ENCODE measurements at places on chromosomes 12 and 14. TPM values are rescaled to one million over a fixed set of nuclear protein-coding genes. Genes with fewer than 3 reads are reported as not detected.

DNA sequence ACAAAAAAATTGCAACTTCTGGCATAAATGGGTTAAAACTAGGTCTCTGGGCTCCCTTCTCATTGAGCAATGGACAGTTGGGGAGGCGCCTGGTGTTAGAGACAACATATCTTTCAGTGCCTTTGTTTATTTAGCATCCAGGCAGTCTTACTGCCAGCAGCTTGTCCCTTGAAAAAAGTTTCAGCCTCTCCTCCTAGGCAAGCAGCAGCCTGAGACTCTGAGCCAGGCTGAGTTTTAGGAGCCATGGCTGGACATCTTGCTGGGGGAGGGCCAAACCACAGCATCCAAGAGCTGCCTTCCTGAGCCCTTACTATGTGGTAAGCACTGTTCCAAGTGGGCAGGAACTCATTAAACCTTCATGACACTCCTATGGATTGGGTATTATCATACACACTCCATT is 10.1 kb upstream of the JDP2 start:
- H3K4me1 ChIP-seq: peaks cover 20% of the 10 kb centered on the region
- DNase-seq: no peak
- no peak overlapping the region for H3K4me3 ChIP-seq
- H3K27ac ChIP-seq: no peak overlapping the region
- H3K36me3 ChIP-seq: no peaks in the 10 kb centered on the region

DNA sequence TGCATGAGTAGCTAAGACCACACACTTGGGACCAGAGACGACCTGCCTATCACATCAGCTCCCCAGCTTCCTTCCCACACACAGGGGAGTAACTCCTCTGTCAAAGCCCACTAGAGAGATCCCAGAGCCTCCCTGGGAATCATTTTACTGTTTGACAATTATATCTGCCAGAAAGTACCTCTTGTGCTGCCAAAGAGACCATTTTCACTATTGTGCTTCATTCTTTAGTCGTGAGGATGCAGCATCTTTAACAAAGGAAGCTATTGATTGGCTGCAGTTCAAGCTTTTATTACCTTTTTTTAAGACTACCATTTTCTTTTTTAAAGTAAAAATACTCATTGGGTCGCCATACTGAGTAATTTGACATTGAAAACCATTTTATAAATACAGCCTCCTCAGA is 194.5 kb upstream of the RGS6 start:
- H3K27ac ChIP-seq: no peak overlapping the region
- H3K4me3 ChIP-seq: no peak overlapping the region
- H3K27me3 ChIP-seq: no peaks in the 10 kb centered on the region
- DNase-seq: no peak
- H3K36me3 ChIP-seq: peaks cover 10% of the 10 kb centered on the region
- no peaks in the 10 kb centered on the region for H3K4me1 ChIP-seq

GRCh38 chr12:65665817-65666216 is 158.5 kb upstream of the HMGA2 start:
- no peak overlapping the region for H3K4me3 ChIP-seq
- H3K36me3 ChIP-seq: no peaks in the 10 kb centered on the region
- H3K4me1 ChIP-seq: peaks cover 12% of the 10 kb centered on the region
- no peaks in the 10 kb centered on the region for H3K27me3 ChIP-seq

Gene KLRC4
- polyA plus RNA-seq: not detected

DNA sequence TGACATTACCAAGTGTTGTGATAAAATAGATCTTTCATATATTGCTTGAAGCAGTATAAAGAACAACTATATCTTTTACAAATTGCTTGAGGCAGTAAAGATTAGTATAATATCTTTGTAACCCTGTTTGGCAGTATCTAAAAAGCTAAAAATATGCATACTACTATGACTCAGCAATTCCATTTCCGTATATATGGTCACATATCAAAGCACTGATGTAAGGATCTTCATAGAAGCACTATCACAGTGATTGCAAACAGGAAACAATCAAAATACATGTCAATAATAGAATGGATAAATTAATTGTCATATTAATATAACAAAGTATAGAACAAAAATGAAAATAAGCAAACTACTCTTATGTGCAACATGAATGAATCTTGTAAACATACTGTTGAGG is 158.4 kb upstream of the IGF1 start:
- no peaks in the 10 kb centered on the region for H3K4me1 ChIP-seq
- no peaks in the 10 kb centered on the region for H3K36me3 ChIP-seq
- DNase-seq: no peak
- H3K4me3 ChIP-seq: no peak overlapping the region
- H3K27ac ChIP-seq: no peak overlapping the region
- H3K27me3 ChIP-seq: no peaks in the 10 kb centered on the region

Gene RFLNA
- 3.9 TPM for polyA plus RNA-seq

DNA sequence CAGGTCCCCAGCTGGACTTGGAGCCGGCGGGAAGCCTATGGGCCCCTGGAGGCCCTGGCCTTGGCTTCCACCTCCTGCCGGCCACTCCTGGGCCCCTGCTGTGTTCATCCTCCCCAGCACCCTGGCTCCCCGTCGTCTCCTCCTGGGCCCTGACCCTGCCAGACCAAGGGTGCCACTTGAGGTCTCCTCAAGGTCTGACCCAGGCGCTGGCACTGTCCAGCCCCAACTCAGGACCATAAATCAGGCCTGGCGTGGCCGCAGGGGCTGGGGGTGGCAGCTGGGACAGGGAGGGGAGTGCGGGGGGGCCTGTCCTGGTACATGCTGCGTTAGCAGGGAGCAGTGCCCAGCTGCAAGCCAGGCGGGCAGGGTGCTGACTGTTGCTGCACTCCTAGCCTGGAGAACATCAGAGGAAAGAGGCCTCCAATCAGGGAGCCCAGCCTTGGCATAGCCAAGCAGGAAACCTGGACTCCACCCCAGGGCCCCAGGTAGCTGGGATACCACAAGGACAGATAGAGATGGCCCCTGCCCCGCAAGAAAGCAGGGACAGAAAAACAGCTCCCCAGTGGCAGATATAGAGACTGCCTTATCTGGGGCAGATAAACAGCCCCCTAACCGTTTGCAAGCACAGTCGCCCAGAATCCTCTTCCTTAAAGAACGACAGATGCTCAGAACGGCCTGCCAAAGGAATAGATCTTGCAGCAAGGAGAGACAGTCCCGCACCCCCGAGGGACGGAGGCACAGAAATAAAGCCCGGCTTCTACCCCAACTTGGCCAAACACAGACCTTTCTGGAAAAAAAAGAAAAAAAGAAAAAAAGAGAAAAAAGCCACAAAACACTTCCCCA is 6.5 kb upstream of the ATG101 start:
- H3K4me3 ChIP-seq: no peak overlapping the region
- DNase-seq: no peak
- no peaks in the 10 kb centered on the region for H3K27me3 ChIP-seq
- no peaks in the 10 kb centered on the region for H3K36me3 ChIP-seq
- no peaks in the 10 kb centered on the region for H3K4me1 ChIP-seq

DNA sequence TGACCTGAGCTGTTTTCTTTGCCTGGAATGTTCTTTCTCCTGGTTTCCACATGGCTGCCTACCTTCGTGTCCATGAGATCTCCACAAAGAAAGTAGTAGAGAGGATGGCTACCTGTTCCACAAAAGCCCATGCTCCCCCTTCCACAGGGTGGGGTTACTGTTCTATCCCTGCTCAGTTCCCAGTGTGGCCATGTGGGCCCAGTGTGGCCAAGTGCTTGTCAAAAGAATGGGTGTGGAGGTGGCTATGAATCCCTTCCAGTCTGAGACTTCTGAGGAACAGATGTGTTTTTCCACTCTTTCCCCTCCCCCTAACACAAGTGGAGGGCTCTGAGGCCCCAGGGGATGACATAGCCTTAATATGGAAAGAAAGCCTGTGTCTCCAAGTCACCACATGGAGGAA is 26.2 kb upstream of the HSP90B1 start:
- H3K36me3 ChIP-seq: no peaks in the 10 kb centered on the region
- DNase-seq: no peak
- no peak overlapping the region for H3K27ac ChIP-seq
- no peaks in the 10 kb centered on the region for H3K27me3 ChIP-seq
- H3K4me1 ChIP-seq: no peaks in the 10 kb centered on the region

DNA sequence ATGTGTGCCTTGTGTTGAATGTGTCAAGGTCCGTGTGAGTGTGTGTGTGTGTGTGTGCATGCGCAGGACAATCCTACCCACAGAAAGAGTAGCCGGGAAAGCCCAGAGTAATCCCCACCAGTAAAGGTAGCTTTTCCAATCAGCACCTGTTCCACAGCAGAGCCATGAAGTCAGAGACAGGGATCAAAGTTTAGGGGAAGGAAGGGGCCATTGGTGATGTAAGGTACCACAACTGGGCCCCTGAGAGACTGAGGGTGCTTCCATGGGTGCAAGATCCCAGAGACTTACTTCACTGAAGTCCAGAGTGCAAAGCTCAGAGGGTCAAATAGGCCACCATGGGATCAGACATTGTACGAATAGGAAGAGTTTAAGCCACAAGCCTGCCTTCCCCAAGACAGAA is 20.5 kb downstream of the OR10P1 start:
- H3K4me1 ChIP-seq: no peaks in the 10 kb centered on the region
- no peak overlapping the region for H3K4me3 ChIP-seq
- no peaks in the 10 kb centered on the region for H3K36me3 ChIP-seq
- no peaks in the 10 kb centered on the region for H3K27me3 ChIP-seq
- H3K27ac ChIP-seq: no peak overlapping the region

GRCh38 chr14:71086567-71086966 is 179.3 kb downstream of the PCNX1 start:
- peaks cover 6% of the 10 kb centered on the region for H3K36me3 ChIP-seq
- DNase-seq: no peak
- H3K4me1 ChIP-seq: no peaks in the 10 kb centered on the region
- no peak overlapping the region for H3K27ac ChIP-seq
- H3K27me3 ChIP-seq: no peaks in the 10 kb centered on the region

Gene CCDC91
- 40.0 TPM for polyA plus RNA-seq

- no peaks in the 10 kb centered on the region for H3K27me3 ChIP-seq
- H3K4me3 ChIP-seq: no peak overlapping the region
- peaks cover 1% of the 10 kb centered on the region for H3K36me3 ChIP-seq
- H3K4me1 ChIP-seq: peaks cover 12% of the 10 kb centered on the region
Measured at GRCh38 chr12:2832550-2833127, 2.2 kb downstream of the NRIP2 start.

DNA sequence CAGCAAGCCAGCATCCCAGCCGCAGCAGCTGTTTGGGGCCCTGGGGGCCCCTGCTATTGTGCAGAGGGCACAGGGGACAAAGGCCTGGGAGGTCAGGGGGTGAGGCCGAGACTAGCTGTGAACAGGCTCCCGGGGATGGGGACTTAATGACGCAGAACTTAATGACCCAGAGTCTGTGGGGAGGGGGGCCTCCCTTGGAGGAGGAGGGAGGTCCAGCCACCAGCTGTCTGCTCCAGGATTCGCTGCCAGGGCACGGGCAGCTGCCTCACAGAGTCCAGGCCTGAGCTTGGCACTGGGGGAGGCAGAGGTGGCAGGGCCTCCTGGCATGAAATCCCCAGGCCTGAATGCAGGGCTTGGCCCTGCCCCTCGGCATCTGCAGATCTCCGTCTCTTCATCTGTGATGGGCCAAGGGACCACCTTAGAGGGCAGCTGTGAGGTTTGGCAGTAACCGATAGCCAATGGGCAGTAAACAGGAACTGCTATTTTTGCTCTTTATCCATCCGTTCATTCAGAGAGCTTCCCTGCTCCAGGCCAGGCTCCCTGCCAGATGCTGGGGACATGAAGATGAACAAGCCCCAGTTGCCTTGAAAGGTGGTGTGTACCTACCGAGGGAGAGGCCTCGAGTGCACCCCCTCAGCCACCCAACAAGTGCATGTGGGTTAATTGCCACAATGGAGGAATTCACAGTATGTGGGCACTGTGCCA is 6.7 kb downstream of the FAM222A start:
- H3K36me3 ChIP-seq: no peaks in the 10 kb centered on the region
- DNase-seq: no peak
- no peak overlapping the region for H3K4me3 ChIP-seq
- H3K27ac ChIP-seq: no peak overlapping the region

DNA sequence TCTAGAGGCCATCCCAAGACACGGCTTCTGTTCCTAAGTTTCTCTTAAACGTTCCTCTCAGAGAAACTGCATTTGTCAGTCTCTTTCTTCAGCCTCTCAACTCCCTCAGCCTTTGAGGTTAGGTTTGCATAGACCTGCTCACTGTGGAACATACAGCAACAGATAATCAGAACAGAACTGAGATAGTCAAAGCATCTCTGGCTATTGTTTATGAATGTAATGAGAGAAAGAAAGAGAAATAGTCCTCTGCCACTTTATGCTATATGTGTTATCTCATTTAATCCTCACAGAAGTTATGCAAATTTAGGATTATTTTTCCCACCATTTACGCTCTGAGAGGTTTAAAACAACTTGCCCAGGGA is 190.6 kb downstream of the PHLDA1 start:
- no peak overlapping the region for H3K4me3 ChIP-seq
- H3K4me1 ChIP-seq: no peaks in the 10 kb centered on the region
- H3K27me3 ChIP-seq: no peaks in the 10 kb centered on the region
- no peak for DNase-seq
